ENCODE measurements at places on chromosomes 12 and 14. TPM values are rescaled to one million over a fixed set of nuclear protein-coding genes. Genes with fewer than 3 reads are reported as not detected.

Gene CACNA2D4
- not detected for total RNA-seq

Gene SLC10A1
- total RNA-seq = not detected

Gene ZC2HC1C
- total RNA-seq = 0.24 TPM

Gene AQP2
- not detected for total RNA-seq

Gene HVCN1
- 0.85 TPM for total RNA-seq

Gene NRXN3
- total RNA-seq = 0.24 TPM

Gene CLEC9A
- total RNA-seq = not detected

Gene STYK1
- total RNA-seq = 5.1 TPM

Gene FBRSL1
- total RNA-seq = 10.6 TPM

Gene ISM2
- total RNA-seq = under 0.01 TPM

Gene FLRT2
- total RNA-seq = 3.4 TPM

Gene CD69
- total RNA-seq = not detected

Gene HOXC11
- total RNA-seq = 0.24 TPM

Gene RPL36AL
- 250 TPM for total RNA-seq

Gene LYZ
- total RNA-seq = not detected

Gene SNRNP35
- 9.2 TPM for total RNA-seq

Gene CHFR
- 30.5 TPM for total RNA-seq

Gene VSX2
- total RNA-seq = under 0.01 TPM

Gene KLRC3
- total RNA-seq = not detected

Gene BDKRB2
- total RNA-seq = 0.64 TPM

Gene SLC4A8
- total RNA-seq = 0.48 TPM

Gene TM9SF1
- 63.9 TPM for total RNA-seq

Gene PMEL
- total RNA-seq = 2.6 TPM

Gene BEST3
- not detected for total RNA-seq

Gene RASAL1
- 3.9 TPM for total RNA-seq

Gene GDF3
- not detected for total RNA-seq

Gene HOXC4
- under 0.01 TPM for total RNA-seq
